Activated CD4-positive, alpha-beta memory T cell treated with anti-CD3 and anti-CD28 coated beads, Interleukin-2, amount 10 ng/mL, durations not matched to agents 7 days and 5 days (primary cell): ENCODE measurements at places on chromosomes 2 and 18. TPM values are rescaled to one million over a fixed set of nuclear protein-coding genes. Genes with fewer than 3 reads are reported as not detected.

- H3K27me3 ChIP-seq = peaks cover 55% of the 10 kb centered on the region
- peaks cover 18% of the 10 kb centered on the region for H3K4me1 ChIP-seq
- H3K27ac ChIP-seq = no peak overlapping the region
- H3K4me3 ChIP-seq = no peak overlapping the region
These were observed 3.6 kb downstream of the RPRM start for GRCh38 chr2:153474876-153475435.

DNA sequence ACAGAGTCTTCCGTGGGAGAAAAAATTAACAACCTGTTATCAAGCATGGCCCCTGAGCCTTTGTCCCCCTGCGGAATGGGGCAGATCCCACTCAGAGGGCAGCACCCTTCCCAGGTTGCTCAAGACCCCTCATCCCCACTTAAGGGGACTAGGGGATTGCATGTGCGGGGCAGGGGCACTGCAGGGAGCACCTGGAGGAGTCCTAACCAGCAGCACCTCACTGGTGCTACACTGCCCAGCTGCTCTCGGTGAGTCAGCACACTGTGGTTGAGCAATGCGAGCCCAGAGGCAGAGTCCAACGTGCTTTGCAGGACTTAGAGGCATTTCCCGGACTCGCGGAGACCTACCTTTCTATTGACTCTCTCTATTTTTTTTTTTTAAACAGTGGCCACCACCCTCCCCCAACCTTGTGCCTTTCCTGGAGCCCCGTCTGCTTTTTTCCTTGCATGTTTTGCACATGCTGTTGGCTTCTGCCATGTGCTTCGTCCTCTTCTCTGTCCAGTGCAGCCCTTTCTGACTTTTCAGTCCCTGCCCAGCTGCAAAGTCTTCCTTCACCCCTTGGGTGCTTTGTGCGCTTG lies 74.0 kb downstream of the IL1R2 start:
- peaks cover 39% of the 10 kb centered on the region for H3K4me1 ChIP-seq
- H3K36me3 ChIP-seq = peaks cover 8% of the 10 kb centered on the region
- DNase-seq = no peak

GRCh38 chr18:25262920-25263319 lies 89.0 kb downstream of the ZNF521 start:
- no peak overlapping the region for H3K4me3 ChIP-seq
- H3K4me1 ChIP-seq = no peaks in the 10 kb centered on the region
- H3K27me3 ChIP-seq = no peaks in the 10 kb centered on the region
- DNase-seq = no peak
- H3K36me3 ChIP-seq = no peaks in the 10 kb centered on the region

The HADHB gene
- 72.6 TPM for total RNA-seq

The ATIC gene
- 129 TPM for total RNA-seq

- H3K36me3 ChIP-seq = no peaks in the 10 kb centered on the region
- H3K27me3 ChIP-seq = no peaks in the 10 kb centered on the region
- no peak overlapping the region for H3K4me3 ChIP-seq
- no peak for DNase-seq
- no peak overlapping the region for H3K27ac ChIP-seq
These were observed 229.2 kb upstream of the TFPI start for GRCh38 chr2:187783446-187783845.

GRCh38 chr2:239882331-239882732 lies 142.8 kb downstream of the NDUFA10 start:
- H3K36me3 ChIP-seq = peaks cover 9% of the 10 kb centered on the region
- DNase-seq = peak; percentile 67
- peaks cover 9% of the 10 kb centered on the region for H3K27me3 ChIP-seq
- peaks cover 2% of the 10 kb centered on the region for H3K4me1 ChIP-seq
- H3K4me3 ChIP-seq = no peak overlapping the region

GRCh38 chr2:64988420-64989125 lies 626 bp upstream of the SLC1A4 start:
- H3K27ac ChIP-seq = peak overlapping the region; percentile 74
- peak overlapping the region; percentile 72 for H3K4me3 ChIP-seq
- peak; percentile 88 for DNase-seq
- peaks cover 4% of the 10 kb centered on the region for H3K27me3 ChIP-seq
- H3K4me1 ChIP-seq = peaks cover 70% of the 10 kb centered on the region

DNA sequence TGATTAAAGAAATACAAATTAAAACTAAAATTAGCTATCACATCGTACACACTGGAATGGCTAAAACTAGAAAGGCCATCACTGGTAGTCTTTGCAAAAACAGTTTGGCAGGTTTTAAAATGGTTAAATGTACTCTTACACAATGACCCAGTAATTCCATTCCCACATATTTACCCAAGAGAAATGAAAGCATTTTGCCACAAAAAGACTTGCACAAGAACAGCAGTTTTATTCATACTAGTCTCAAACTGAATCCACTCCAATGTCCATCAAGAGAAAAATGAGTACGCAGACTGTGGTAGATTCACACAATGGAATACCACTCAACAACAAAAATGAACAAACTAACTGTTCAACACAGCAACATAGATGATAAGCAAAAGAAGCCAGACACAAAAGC lies 29.1 kb downstream of the SP140L start:
- H3K27me3 ChIP-seq = no peaks in the 10 kb centered on the region
- H3K4me1 ChIP-seq = peaks cover 15% of the 10 kb centered on the region
- no peak for DNase-seq
- H3K36me3 ChIP-seq = peaks cover 68% of the 10 kb centered on the region

- H3K27ac ChIP-seq = no peak overlapping the region
- no peaks in the 10 kb centered on the region for H3K36me3 ChIP-seq
- peaks cover 3% of the 10 kb centered on the region for H3K4me1 ChIP-seq
These were observed 9.6 kb upstream of the HOXD1 start for GRCh38 chr2:176178757-176179295.

DNA sequence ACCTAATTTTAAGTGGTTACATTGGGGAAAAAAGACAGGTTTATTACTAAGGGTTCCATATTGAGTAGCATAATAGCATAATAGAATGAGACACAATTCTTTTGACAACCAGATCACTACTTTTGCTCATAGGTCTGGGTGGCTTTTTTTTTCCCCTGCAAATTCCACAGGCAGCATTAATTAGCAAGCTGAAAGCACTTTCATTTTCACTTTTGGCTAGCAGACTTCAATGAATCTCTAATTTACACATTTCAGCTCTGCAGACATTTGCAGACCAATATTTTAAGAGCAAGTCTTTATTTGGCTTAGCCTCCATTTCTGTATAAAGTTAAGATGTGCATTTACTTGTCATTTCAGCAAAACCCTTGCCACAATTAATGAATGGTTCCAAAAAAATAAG lies 185.5 kb downstream of the NOL4 start:
- no peaks in the 10 kb centered on the region for H3K4me1 ChIP-seq
- no peak for DNase-seq

DNA sequence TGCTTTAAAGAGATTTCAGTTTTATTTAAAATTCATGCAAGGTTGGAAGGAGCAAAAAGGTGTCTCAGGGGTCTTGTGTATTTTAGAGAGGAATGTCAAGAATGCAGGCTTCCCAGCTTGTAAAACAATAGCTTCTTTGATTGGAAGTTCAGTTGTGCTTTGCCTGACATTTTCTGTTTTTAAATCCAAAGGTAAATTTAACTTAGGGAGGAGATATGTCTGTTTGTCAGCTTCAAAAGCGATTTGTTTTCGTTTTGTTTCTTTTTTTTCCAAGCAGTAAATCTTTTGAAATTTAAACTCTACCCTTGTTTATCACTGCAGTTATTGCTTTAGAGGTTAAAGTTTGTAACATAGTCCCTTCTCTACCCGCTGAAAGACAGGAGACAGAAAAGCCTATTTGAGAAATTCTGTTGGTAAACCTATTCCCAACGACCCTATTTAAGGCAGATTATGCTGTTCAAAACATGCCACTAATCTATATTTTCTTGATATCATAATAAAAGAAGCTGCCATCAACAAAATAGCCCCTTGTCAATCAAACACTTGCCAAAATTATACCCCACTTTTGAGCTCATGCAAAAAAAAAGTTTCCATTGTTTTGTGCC lies 639.6 kb downstream of the IRS1 start:
- no peak for DNase-seq
- H3K36me3 ChIP-seq = no peaks in the 10 kb centered on the region
- no peak overlapping the region for H3K4me3 ChIP-seq
- H3K27ac ChIP-seq = no peak overlapping the region
- H3K4me1 ChIP-seq = no peaks in the 10 kb centered on the region

DNA sequence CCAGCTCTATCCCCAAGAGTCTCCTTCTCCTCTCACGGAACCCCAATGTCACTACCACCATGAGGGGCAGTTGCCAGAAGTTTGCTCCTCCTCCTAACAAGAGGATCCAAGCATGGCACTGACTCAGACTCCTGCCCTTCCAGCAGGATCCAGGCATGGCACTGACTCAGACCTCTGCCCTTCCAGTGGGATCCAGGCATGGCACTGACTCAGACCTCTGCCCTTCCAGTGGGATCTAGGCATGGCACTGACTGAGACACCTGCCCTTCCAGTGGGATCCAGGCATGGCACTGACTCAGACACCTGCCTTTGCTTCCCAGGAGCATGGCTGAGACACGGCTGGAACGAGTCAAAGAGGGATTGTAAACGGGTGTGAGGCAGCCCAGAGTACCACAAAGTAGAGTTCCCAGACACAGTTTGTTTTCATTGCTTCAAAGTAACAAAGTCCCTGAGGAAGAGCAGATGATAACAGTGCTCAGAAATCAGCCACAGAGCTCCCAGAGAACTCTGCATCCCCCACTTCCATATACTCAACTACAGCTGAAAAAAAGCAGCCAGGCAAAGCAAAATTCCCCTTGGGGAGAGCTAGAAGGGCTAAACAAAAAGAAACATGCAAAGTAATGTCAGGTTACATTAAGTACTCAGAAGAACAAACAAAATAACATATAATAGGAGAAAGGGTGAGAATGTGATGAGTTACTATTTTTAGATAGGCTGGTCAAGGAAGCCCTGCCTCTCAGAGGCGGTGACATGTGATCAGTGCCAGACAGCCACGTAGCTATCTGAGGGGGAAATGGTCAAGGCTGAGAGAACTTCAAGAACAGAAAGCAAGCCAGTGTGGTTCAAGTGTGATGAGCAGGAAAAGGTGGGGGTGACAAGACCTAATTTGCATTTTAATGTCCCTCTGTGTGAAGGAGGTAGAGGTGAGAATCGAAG lies 3.0 kb downstream of the BUB1 start:
- DNase-seq = peak; percentile 63
- H3K36me3 ChIP-seq = peaks cover 59% of the 10 kb centered on the region
- H3K27ac ChIP-seq = peak overlapping the region; percentile 80

- DNase-seq = no peak
- H3K27me3 ChIP-seq = peaks cover 51% of the 10 kb centered on the region
These were observed at the start of gene THSD7B for GRCh38 chr2:136765256-136766072. Gene THSD7B (plus strand): TSS chr2:136765545. CDS start chr2:136882179, 116,634 bp downstream.

GRCh38 chr2:102929721-102930120 lies 167.9 kb downstream of the TMEM182 start:
- H3K4me1 ChIP-seq = no peaks in the 10 kb centered on the region
- H3K27ac ChIP-seq = no peak overlapping the region
- H3K36me3 ChIP-seq = no peaks in the 10 kb centered on the region
- no peak overlapping the region for H3K4me3 ChIP-seq
- no peaks in the 10 kb centered on the region for H3K27me3 ChIP-seq

- no peak for DNase-seq
- peaks cover 27% of the 10 kb centered on the region for H3K4me1 ChIP-seq
- H3K27me3 ChIP-seq = no peaks in the 10 kb centered on the region
These were observed 19.4 kb downstream of the BABAM2 start for GRCh38 chr2:27909901-27910300.

GRCh38 chr2:27095745-27096651 lies 9.4 kb downstream of the KHK start:
- DNase-seq = peak; percentile 60
- H3K27me3 ChIP-seq = no peaks in the 10 kb centered on the region
- H3K4me3 ChIP-seq = no peak overlapping the region
- H3K27ac ChIP-seq = no peak overlapping the region

DNA sequence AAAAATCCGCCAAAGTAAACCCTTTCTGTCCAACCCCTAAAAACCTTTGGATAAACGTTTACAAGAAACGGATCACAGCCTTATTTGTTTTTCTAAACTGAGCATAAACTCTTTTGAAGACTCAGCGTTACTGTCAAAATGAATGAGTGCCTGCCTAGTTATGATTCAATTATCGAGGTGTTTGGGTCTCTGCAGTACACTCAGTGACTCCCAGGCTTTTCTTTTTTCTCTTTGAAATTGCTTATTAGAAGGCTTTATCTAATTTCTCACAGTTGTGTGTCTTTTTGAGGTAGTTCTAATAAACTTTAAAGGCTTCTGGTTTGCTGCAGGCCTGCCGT lies 663 bp downstream of the RHBDD1 start:
- no peaks in the 10 kb centered on the region for H3K27me3 ChIP-seq
- no peak for DNase-seq

GRCh38 chr2:23686405-23687029 lies 240.4 kb downstream of the ATAD2B start:
- H3K36me3 ChIP-seq = no peaks in the 10 kb centered on the region
- H3K27ac ChIP-seq = no peak overlapping the region
- no peaks in the 10 kb centered on the region for H3K27me3 ChIP-seq
- H3K4me1 ChIP-seq = no peaks in the 10 kb centered on the region
- no peak overlapping the region for H3K4me3 ChIP-seq

DNA sequence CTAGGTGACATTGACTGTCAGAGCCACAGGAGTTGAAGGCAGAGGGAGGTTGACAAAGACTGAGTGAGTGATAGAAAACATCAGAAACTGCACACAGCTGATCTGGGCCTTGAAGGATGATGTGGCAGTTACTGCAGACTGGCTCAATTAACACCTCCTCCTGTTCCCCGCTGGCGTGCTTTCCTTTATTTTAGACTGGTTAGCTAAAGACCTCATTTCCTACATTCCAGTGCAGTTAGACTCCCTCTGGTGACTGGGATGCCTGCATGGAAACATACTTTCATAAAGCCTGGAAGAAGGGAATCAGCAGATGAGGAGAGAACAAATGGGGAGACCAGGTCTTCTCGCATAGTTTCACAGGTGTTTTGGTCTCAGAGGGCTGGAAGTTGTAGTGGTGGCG lies 7.1 kb downstream of the TPGS2 start:
- H3K27ac ChIP-seq = no peak overlapping the region
- H3K27me3 ChIP-seq = no peaks in the 10 kb centered on the region
- H3K4me1 ChIP-seq = peaks cover 12% of the 10 kb centered on the region
- no peak overlapping the region for H3K4me3 ChIP-seq

GRCh38 chr2:39325966-39326365 lies 82.2 kb upstream of the CDKL4 start:
- no peak overlapping the region for H3K4me3 ChIP-seq
- H3K27ac ChIP-seq = no peak overlapping the region
- DNase-seq = no peak
- peaks cover 1% of the 10 kb centered on the region for H3K4me1 ChIP-seq
- no peaks in the 10 kb centered on the region for H3K27me3 ChIP-seq
- peaks cover 12% of the 10 kb centered on the region for H3K36me3 ChIP-seq

The ALPP gene
- not detected for total RNA-seq

The PAIP2B gene
- total RNA-seq = 1.7 TPM

DNA sequence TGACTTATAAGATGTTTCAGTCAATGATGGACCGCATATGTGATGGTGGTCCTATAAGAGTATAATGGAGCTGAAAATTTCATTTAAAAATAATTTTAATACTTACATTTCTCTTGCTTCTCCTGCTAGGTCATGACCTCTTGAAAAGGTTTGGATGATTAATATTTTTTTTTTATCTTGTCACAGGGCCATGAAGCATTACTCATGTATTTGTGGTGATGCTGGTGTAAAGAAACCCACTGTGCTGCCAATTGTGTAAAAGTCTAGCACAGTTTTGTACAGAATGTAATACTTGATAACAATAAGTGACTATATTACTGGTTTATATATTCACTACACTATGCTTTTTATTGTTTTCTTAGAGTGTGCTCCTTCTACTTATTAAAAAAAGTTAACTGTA lies 124.2 kb upstream of the CELF4 start:
- no peaks in the 10 kb centered on the region for H3K36me3 ChIP-seq
- no peaks in the 10 kb centered on the region for H3K4me1 ChIP-seq
- no peak for DNase-seq
- H3K4me3 ChIP-seq = no peak overlapping the region
- no peak overlapping the region for H3K27ac ChIP-seq
- H3K27me3 ChIP-seq = no peaks in the 10 kb centered on the region

The DCDC2C gene
- total RNA-seq = not detected

The NPPC gene
- total RNA-seq = not detected
